Right renal cortex interstitium (tissue), 3 donors: ENCODE measurements at places on chromosomes 7 and 10.

DNA sequence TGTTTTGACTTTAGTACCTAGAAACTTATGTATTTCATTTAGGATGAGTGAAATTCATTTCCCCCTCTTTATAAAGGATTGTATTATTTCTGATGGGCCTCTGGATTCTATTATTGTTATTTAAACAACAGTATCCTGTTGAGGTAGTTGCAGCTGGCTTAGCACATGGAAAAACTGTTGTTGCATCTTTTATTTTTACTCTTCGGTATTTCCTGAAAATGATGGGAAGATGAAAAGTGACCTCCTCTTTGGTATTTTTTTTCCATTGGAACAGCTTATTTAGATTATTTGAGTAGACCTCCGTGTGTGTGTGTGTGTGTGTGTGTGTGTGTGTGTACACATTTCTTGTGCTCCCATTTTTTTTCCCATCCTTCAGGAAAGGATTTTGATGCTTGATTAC lies 129.8 kb downstream of the PRKG1 start:
- DNase-seq: no peak

GRCh38 chr10:113019096-113019495 lies 69.0 kb downstream of the TCF7L2 start:
- DNase-seq: no peak

DNA sequence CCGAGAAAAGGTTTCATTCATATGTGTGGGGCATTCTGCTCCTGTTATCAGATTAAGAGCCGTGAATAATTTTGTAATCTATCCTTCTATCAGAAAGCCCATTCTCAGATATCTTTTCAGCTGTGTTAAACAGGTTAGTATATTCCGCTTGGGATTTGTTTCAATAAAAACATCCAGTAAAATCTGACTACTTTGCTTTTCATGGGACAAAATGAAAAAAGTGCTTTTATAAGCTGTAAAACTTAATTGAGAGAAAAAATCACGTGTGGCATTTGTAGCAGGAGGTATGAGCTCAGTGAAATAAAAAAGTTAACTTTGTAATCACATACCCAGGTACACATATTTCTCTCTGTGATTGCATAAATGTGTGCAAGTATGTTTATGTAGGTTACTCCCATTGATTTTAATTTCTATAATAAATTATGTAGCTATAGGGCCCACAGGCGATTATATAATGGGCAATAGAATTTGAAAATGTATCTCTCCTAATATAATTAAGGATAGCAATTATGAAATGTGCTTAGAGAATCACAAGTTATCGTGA lies 3.9 kb downstream of the MET start:
- no peak for DNase-seq

GRCh38 chr7:128937647-128938543 lies at the start of gene IRF5:
Gene IRF5, plus strand, starts transcription at chr7:128937927. Its CDS starts 4,155 bp downstream, at chr7:128942082.
- DNase-seq: no peak

- no peak for DNase-seq
These were observed 10.3 kb upstream of the CALML5 start for GRCh38 chr10:5509691-5510090.

GRCh38 chr7:50147951-50148808 lies 55.1 kb upstream of the ZPBP start:
- no peak for DNase-seq

DNA sequence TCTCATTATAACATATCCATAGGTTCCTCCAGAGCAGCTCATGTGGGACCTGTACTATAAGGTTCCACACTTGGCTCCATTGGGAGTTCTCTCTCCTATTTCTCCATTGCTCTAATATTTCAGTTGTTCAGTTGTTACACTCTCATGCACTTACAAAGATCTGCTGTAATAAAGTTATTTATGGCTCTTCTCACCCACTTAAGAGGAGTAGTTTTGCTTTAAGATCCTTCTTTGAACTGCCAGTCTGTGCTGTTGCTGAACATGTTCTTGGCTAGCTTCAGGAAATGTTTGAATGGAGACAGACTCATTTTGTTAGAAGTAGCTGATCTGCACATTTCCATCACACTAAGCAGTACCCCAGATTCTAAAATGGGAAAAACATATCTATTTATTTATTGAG lies 250.1 kb downstream of the CDK14 start:
- no peak for DNase-seq

GRCh38 chr10:43962346-43963191 lies 313.9 kb upstream of the ZNF32 start:
- DNase-seq: no peak

GRCh38 chr10:56319386-56319785 lies 41.7 kb downstream of the ZWINT start:
- no peak for DNase-seq

DNA sequence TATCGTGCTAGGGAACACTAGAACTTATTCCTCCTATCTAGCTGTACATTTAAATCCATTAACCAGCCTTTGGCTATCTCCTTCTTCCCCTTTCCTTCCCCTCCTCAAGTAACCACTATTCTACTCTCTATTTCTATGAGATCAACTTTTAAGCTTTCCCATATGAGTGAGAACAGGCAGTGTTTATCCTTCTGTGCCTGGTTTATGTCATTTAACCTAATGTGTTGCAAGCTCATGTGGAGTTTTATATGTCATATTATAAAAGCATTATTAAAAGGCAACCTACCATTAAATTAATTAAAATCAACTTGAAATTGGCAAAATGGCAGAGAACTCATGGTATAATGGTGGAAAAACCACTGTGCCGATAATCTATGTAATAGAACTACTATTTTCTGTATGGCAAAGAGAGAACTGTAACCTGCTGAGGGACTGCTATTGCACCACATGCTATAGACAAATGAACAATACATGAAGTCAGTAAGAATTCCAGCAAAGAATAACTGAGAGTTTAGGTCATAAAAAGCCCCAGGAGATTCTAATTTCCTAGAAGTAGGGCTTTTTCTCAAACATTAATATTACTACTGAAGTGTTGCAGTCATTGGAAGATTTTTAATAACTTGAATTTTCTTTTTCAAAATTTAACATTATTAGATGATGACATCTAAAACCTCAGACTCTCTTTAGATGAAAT lies 81.8 kb downstream of the LRRN3 start:
- no peak for DNase-seq

- DNase-seq: no peak
These were observed 126.8 kb downstream of the RSU1 start for GRCh38 chr10:16690417-16690816.

DNA sequence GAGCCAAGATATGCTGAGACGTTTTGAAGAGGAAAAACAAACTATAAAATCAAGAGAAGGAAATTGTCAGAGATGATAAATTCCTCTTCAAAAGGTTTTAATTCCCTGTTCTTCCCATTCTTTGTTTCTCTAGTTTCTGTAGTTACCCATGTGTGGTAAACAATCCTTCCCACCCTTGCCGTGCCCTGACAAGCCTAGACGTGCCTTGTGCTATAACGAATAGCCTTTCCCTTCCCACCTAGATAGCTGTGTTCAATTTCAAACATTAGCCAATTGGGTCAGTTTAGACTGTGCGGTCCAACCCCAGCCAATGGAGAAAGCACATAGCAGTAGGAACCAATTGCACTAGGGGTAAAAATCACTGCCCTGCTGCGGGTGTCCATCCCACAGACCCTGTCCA lies 138.1 kb downstream of the RALA start:
- DNase-seq: no peak

GRCh38 chr7:44750921-44751571 lies 2.4 kb downstream of the ZMIZ2 start:
- DNase-seq: no peak

- peak; percentile 31 for DNase-seq
These were observed 52.4 kb downstream of the SORBS1 start for GRCh38 chr10:95508730-95509129.

DNA sequence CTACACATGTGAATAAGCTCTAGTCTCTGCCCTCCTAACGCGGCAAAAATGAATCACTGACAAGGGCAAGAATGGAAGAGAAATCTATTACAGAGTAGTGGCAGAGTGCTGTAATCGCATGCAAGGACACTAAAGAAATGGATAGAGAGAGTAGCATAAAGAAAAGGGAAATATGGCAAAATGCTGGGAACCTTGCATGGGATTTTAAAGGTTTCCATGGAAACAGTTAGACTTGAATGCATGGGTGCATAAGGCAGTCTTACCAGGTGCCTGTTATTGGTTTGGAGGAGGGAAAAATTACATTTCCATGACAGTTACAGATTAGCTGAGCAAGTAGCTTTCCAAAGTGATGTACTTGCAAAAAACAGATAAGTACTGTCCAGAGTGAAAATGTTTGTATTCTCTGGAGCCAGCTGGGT lies 233.4 kb downstream of the PTN start:
- DNase-seq: no peak

DNA sequence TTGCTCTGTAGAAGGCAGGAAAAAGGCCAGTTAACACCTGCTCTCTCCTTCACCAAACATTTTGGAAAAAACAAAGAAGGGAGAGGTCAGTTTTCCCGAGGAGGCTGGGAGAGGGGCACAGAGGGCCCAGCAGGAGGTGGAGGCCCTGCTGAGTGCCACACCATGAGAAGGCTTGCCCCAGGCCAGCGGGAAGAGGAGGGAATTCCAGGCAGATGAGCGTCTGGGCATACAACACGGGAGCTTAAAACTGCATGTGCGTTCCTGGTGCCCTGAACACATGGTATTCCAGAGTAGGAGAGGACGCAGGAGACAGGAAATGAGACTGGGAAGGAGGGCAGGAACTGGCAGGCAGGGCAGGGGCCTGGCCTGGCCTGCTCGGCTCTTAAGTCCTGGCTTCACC lies 182.4 kb downstream of the CCDC3 start:
- DNase-seq: no peak

- DNase-seq: no peak
These were observed 44.6 kb downstream of the HGF start for GRCh38 chr7:81725003-81725811.

DNA sequence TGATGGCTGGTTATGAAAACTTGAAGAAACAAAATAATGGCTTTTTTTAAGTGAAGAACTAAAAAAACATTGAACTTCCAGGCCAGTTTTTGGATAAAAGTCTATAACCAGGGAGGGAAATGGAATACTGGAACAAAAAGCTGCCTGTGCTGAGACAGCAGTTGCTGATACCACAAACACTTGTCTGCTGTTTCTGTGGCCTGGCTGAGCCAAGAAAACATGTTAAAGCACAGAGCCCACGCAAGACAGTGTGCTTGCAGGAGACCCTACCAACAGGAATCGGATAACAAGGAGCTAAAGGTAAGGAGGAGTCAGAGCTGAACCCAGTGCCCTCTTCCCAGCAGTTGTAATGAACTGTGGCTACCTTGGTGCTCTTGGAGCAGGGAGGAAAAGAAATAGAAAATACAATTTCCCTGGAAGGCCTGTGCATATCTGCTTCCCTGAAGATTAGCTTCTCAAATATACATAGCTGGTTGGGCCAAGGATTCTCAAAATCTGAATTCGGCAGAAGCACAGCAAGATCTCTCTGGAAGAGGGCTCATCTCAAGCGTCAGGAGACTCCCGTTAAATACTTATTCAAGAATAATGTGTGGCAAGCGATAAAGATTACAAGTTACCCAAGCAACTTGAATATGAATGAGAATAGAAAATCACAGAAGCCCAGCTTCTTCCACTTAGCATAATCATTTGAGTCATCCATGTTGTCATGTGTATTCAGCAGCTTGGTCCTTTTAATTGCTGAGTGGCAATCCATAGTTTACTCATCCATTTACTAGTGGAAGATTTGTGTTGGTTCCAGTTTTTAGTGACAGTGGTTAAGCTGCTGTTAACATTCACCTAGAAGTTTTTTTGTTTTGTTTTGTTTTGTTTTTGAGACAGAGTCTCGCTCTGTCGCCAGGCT lies 87.6 kb downstream of the NOD1 start:
- no peak for DNase-seq

- DNase-seq: peak; percentile 76
These were observed 73.3 kb downstream of the ARID5B start for GRCh38 chr10:61974601-61975390.

DNA sequence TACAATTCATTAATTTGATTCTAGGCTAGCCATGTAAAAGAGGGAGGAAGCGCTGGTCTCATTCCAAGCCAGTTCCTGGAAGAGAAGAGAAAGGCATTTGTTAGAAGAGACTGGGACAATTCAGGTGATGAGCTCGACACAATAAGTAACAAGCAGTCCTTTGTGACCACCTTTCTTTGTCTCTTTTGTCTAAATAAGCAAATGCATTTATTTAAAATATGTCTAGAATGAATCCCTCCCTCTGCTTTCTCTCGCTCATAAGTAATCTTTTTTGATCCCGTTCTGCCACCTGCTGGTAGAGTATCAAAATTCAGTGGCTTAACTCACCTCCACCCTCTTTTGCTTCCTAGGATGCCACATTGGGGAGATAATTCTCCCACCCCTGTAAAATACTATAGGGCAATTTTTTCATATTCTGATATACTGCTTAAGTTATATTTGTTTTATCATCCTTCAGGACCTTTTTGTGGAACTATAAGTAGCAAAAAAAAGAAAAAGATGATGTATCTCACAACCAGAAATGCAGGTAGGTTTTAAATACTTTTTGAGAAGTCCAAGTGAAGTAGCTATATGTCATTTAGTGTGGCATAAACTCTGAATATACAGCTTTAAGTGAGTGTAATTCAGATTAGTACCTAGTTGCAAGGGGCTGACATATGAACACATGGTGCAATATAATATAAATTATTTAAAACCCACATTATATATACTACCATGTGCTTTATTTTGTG lies 91.5 kb downstream of the GSDME start:
- peak; percentile 31 for DNase-seq

DNA sequence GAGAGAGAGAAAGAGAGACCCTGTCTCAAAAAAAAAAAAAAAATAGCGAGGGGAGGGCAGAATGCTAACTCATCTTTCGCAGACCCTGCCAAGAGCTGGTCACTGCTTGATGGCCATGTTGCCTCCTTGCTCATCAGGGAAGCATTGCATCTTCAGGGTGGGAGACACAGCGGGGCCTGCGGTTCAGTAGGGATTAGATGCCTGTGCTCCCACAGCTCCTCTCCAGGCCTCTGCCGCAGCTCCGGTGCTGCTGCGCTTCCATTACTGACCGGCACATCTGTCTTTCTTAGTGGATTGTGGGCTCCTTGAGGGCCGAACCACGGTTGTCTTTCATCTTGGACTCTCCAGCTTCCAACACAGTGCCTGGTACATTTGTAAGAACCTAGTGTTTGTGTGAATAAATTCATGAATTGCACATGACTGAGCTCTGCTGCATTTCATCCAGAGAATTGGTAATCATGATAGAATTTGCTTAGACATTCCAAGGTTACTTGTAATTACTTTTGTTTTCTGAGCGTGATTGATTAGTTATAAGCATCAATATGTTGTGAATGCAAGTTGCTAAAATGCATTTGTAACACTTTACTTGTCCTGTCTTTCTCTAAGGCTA lies 16.8 kb downstream of the HK1 start:
- DNase-seq: no peak

DNA sequence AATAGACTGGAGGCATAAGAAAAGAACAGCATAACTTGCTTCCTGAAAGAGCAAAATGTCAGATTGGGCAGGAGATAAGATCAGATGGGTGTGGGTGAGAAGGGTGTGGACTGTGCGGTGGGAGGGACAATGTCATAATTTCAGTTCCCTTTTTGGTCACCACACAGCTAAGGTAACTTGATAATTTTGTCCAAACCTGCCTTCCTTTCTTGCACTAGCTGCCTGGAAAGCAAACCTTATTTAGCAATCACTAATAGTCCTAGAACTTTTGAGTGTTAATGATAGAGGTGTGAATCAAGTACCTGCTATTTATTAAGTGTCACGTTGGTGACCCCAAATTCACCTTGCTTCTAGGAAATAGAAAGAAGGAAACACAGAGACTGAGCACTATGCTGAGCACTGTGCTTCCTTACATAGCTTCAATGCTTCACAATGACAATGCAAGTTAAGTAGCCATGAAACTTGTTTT lies 72.4 kb upstream of the SP4 start:
- DNase-seq: no peak
